ENCODE measurements at places on chromosomes 7 and 10. TPM values are rescaled to one million over a fixed set of nuclear protein-coding genes. Genes with fewer than 3 reads are reported as not detected.

The NUTM2E gene
- total RNA-seq: 0.19 TPM

DNA sequence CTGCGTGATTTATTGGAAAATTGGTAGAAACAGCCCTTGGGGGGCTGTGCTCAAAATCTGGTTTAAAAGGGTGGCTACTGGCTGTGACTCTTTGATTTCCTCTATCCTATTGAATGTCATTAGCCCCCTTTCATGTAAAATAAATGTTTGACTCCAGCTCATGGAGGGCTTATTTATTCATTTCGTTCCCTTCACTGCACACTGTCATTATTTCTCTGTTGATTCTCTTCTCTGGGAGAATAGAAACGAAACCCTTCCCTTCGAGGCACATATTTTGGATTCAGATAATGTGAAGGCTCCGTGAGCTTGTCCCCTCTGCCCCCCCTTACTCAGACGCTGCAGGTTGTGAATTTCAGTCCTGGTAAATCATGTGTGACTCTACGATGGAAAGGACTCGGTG is 203.9 kb upstream of the GPR26 start:
- no peak for DNase-seq
- no peak overlapping the region for H3K27ac ChIP-seq
- no peaks in the 10 kb centered on the region for H3K27me3 ChIP-seq
- H3K4me1 ChIP-seq: peaks cover 2% of the 10 kb centered on the region
- H3K4me3 ChIP-seq: no peak overlapping the region
- H3K36me3 ChIP-seq: no peaks in the 10 kb centered on the region

DNA sequence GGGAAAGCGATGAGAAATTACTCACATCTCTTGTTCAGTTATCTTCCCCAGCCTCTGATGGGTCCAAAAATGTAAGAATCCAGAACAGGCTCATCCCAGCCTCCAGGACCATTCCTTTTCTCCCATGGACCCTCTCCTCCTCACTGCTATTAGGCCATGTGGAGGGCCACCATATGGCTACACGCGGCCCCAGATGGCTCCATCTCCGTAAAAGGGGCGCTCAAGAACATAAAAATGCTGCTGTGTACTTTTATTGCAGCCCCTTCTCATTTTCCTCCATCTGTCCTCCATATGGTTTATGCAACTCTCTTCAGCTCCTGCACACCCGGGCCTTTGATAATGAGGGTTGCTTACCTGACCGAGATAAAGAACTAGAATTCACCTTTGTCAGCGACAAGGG is 166.2 kb downstream of the RAPGEF5 start:
- no peak overlapping the region for H3K27ac ChIP-seq
- H3K27me3 ChIP-seq: peaks cover 8% of the 10 kb centered on the region
- H3K4me3 ChIP-seq: no peak overlapping the region
- no peaks in the 10 kb centered on the region for H3K36me3 ChIP-seq

DNA sequence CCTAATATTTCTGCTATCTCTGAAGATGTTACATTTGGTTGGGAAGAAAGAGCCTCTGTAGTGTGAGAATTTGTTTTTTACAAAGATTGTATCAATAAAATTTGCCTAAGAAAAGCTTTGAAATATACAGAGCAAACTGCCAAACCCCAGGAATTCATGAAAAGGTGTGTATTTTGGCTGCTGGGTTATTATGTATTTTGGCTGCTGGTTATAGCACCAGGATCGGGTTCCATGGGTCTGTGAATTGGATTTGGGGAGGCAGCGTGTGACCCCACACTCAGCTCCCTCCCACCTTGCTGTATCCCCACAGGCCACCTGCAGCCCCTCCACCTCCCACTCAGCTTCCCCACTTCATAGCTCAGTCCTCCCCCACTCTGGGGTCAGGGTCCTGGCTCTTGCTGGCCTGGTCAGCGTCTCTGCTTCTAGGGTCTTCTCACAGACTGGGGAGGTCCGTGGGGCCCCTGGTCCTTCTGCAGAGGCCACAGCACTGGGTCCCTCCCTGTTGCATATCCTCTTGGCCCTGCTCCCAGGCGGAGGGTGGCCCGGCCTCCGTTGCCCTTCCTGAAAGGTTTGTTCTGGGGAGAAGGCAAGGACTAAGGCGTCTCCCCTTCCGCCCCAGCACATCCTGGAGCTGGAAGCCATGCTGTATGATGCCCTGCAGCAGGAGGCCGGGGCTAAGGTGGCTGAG is 24.0 kb upstream of the DPYSL4 start:
- peaks cover 39% of the 10 kb centered on the region for H3K4me1 ChIP-seq
- no peaks in the 10 kb centered on the region for H3K36me3 ChIP-seq
- no peak for DNase-seq
- H3K4me3 ChIP-seq: peak overlapping the region; percentile 83
- H3K27ac ChIP-seq: peak overlapping the region; percentile 99

GRCh38 chr7:74453322-74454011 is at the start of gene GTF2IRD1:
GTF2IRD1 (plus strand) TSS chr7:74453906; CDS start chr7:74508081, 54,175 bp downstream.
- peaks cover 21% of the 10 kb centered on the region for H3K27me3 ChIP-seq
- H3K27ac ChIP-seq: peak within 1 kb of the TSS; percentile 88

GRCh38 chr7:112052993-112053736 is 153.0 kb downstream of the DOCK4 start:
- peaks cover 2% of the 10 kb centered on the region for H3K4me1 ChIP-seq
- H3K27ac ChIP-seq: no peak overlapping the region
- DNase-seq: no peak
- no peak overlapping the region for H3K4me3 ChIP-seq
- no peaks in the 10 kb centered on the region for H3K36me3 ChIP-seq

The TMEM184A gene
- total RNA-seq: not detected

The RARRES2 gene
- not detected for total RNA-seq

- no peak for DNase-seq
- peaks cover 9% of the 10 kb centered on the region for H3K27me3 ChIP-seq
- H3K4me1 ChIP-seq: no peaks in the 10 kb centered on the region
- H3K4me3 ChIP-seq: no peak overlapping the region
Observed at GRCh38 chr7:43522406-43523156, 60.3 kb upstream of the STK17A start.

DNA sequence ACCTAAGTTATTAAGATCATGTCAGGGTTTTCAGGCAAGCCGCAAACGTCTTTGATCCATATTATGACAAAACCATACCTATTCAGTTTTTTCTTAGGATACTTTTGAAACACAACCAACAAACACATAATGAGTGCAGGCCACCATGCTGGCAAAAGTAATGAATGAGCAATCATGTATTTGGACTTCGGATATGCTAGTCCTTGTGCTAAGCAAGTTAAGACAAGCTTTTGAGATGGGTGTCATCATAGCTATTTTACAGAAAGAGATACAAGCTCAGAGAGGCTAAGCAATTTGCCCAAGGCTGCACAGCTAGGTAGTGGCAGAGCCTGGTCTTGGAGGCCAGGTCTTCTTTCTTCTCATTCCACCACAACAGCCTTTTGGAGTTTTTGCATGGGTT is 12.5 kb upstream of the KCNK18 start:
- no peaks in the 10 kb centered on the region for H3K36me3 ChIP-seq
- peaks cover 9% of the 10 kb centered on the region for H3K27me3 ChIP-seq
- H3K27ac ChIP-seq: no peak overlapping the region
- no peak for DNase-seq
- H3K4me3 ChIP-seq: no peak overlapping the region

GRCh38 chr10:62653254-62653653 is 151.3 kb upstream of the ADO start:
- peaks cover 32% of the 10 kb centered on the region for H3K4me1 ChIP-seq
- H3K27me3 ChIP-seq: no peaks in the 10 kb centered on the region
- no peak overlapping the region for H3K4me3 ChIP-seq

DNA sequence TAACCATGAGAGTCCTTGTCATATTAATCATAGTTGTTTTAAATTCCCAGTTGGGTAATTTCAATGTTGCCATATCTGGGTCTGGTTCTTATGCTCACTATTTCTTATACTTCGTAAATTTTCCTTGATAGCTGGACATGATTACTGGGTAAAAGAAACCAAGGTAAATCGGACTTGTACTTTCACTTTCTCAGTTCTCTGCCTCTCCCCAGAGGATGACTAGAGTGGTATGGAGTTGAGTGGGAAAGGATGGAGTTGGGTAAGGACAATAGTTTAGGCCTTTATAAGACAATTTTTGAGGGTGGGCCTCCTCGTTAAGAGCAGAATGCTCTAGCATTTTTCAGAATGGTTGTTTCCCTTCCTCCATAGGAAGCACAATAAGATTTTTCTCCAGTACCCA is 106.1 kb downstream of the CRPPA start:
- no peaks in the 10 kb centered on the region for H3K27me3 ChIP-seq
- no peaks in the 10 kb centered on the region for H3K36me3 ChIP-seq
- H3K27ac ChIP-seq: no peak overlapping the region
- no peak for DNase-seq
- no peaks in the 10 kb centered on the region for H3K4me1 ChIP-seq
- H3K4me3 ChIP-seq: no peak overlapping the region

- peak overlapping the region; percentile 17 for H3K27ac ChIP-seq
- peak; percentile 68 for DNase-seq
- H3K4me3 ChIP-seq: peak overlapping the region; percentile 36
- no peaks in the 10 kb centered on the region for H3K27me3 ChIP-seq
Observed at GRCh38 chr7:111018960-111019736, 71.8 kb upstream of the LRRN3 start.

- H3K27ac ChIP-seq: no peak overlapping the region
- H3K36me3 ChIP-seq: no peaks in the 10 kb centered on the region
- DNase-seq: no peak
- H3K27me3 ChIP-seq: peaks cover 7% of the 10 kb centered on the region
- no peak overlapping the region for H3K4me3 ChIP-seq
- no peaks in the 10 kb centered on the region for H3K4me1 ChIP-seq
Observed at GRCh38 chr10:71197955-71198354, 14.4 kb upstream of the UNC5B start.

DNA sequence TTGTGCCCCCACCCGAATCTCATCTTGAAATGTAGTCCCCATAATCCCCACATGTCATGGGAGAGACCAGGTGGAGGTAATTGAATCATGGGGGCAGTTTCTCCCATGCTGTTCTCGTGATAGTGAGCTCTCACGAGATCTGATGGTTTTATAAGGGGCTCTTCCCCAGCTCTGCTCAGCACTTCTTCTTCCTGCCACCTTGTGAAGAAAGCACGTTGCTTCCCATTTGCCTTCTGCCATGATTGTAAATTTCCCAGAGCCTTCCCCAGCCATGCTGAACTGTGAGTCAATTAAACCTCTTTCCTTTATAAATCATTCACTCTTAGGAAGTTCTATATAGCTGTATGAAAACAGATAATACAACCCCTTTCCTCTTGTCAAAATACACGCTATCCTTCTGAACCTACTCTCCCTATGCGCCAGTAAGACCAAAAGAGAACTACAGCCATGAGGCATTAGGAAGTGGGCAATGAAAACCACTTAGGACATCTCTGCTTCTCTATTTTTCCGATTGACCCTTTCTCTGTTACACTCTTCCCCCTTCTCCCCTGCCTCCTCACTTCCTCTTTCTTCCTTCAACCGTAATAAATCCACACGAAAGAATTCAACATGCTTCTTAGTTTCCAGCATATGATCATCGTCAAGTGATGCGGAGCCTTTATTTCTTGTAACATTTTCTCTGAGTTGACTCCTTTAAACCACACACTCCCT is 101.2 kb upstream of the WDR11 start:
- no peak overlapping the region for H3K27ac ChIP-seq
- H3K4me1 ChIP-seq: no peaks in the 10 kb centered on the region

The TLL2 gene
- total RNA-seq: not detected

DNA sequence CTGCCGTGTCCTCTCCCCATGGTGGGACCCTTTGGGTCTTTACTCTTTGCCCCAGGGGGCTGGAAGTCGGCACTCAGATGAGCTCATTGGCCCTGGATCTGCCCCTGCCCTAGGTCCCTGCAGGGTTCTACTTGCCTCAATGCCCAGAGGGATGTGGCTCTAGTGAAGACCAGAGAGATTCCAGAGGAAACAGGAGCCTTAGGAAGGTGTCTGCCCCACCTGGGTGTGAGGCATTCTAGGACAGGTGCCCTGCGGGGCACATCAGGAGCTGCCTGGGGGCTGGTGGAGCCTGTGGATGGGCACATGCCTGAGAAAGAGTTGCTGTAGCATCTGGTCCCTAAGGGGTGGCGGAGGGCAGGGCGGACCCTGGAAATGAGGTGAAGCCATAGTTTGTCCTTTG is 128.6 kb downstream of the ADCY1 start:
- H3K27me3 ChIP-seq: peaks cover 8% of the 10 kb centered on the region
- no peak overlapping the region for H3K27ac ChIP-seq
- DNase-seq: no peak
- H3K36me3 ChIP-seq: no peaks in the 10 kb centered on the region

- DNase-seq: no peak
- no peak overlapping the region for H3K4me3 ChIP-seq
- no peaks in the 10 kb centered on the region for H3K27me3 ChIP-seq
- H3K4me1 ChIP-seq: no peaks in the 10 kb centered on the region
Observed at GRCh38 chr10:132674311-132674710, 111.6 kb downstream of the NKX6-2 start.

Measured in activated CD4-positive, alpha-beta T cell treated with anti-CD3 and anti-CD28 coated beads, Interleukin-2, amount 10 ng/mL, durations not matched to agents 24 days and 14 days (primary cell).